ENCODE measurements at places on chromosomes 12 and 14.
A peak's percentile ranks its signal among the peaks of the same experiment; 100 is the strongest.

- DNase-seq = no peak
These were observed 41.9 kb downstream of the TPH2 start for GRCh38 chr12:71980538-71980937.

GRCh38 chr12:4960030-4960429 is 50.3 kb downstream of the KCNA1 start:
- DNase-seq = no peak

DNA sequence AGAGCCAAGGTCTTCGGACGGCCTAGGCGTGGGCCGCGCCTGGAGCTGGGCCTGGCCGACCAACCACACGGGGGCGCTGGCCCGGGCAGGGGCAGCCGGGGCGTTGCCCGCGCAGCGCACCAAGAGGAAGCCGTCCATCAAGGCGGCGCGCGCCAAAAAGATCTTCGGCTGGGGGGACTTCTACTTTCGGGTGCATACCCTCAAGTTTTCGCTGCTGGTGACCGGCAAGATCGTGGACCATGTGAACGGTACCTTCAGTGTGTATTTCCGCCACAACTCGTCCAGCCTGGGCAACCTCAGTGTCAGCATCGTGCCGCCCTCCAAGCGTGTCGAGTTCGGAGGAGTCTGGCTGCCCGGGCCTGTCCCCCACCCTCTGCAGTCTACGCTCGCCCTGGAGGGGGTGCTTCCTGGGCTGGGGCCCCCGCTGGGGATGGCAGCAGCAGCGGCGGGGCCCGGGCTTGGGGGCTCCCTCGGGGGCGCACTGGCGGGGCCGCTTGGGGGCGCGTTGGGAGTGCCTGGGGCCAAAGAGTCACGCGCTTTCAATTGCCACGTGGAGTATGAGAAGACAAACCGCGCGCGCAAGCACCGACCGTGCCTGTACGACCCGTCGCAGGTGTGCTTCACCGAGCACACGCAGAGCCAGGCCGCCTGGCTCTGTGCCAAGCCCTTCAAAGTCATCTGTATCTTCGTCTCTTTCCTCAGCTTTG is 4.4 kb upstream of the SHMT2 start:
- DNase-seq = peak; percentile 43

- DNase-seq = no peak
These were observed 37.1 kb downstream of the P2RX4 start for GRCh38 chr12:121246893-121247557.

DNA sequence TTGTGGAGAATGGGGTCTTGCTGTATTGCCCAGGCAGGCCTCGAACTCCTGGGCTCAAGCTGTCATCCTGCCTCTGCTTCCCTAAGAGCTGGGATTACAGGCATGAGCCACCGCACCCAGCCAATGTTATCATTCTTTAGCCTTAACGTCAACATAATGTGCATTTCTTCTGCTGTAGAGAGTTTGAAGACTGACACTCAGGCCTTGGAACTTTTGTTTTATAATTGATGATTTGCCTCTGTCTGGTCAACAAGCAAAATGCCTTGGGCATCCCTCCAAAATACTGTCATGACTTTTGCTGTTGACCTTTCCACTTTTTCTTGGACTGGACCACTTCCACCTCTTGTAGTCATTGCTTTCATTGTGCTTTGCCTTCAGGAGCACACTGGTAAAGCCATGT is 29.0 kb downstream of the FAM234B start:
- DNase-seq = no peak

- no peak for DNase-seq
These were observed 61.6 kb downstream of the KSR2 start for GRCh38 chr12:117907108-117907689.

DNA sequence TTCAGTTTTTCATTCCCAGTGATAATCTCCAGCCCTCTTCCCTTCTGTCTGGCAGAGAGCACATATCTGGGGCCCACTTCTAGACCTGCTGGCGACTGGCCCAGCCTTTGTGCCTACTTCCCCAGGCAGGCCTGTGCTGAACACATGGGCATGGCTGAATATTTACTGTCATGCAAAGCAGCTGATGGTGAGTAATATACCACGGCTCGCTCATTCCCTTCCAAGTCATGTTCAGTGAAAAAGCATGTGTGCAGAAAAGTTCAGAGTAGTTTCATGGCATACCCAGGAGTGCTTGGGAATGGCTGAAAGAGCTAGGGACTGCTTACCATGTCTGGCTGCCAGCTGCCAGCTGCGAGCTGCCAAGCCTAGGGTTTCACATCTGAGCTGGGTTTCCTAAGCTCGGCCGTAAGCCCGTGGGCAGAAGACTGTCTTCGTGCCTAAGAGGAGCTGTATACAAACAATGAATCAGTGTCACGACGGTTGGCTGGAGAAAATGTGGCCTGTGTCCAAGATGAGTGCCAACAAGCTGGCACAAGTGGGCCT is 179.9 kb upstream of the PELI2 start:
- no peak for DNase-seq

DNA sequence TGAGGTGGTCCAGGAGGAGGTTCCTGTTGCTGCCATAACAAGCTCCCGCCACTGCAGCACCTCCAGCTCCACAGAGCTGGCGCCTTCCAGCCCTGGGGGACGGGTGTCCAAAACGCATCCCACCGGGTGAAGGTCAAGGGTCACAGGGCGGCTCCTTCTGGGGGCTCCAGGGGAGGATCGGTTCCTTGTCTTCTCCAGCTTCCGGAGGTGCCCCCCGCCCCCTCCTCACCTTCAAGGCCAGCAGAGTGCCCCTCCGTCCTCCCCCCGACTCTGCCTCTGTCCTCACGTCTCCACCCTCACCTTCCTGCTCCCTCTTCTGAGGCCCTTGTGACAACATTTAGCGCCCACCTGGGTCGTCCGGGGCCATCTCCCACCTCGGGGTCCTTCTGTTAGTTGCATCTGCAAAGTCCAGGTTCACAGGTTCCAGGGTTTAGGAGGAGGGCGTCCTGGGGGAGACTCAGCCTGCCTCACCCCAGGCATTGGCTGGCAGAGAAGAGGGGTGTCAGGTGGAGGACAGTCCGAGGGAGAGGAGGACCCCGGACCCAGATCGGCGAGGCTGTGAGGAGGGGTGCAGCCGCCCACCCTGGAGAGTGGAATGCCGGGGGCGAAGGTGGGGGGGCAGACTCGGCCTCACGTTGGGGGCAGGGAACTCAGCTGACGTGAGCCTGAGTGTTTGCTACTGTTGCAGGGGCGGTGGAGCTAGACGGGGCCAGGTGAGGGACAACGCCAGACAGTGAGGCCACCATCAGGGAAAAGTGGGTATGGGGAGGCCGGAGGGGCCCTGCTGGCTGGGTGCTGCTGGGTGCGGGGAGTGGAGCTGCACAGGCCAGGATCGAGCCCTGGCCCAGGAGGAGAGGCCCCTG is 205.5 kb upstream of the C14orf180 start:
- no peak for DNase-seq

- no peak for DNase-seq
These were observed 217.4 kb downstream of the CRADD start for GRCh38 chr12:93894391-93895088.

- DNase-seq = no peak
These were observed 11.9 kb downstream of the NT5DC3 start for GRCh38 chr12:103829092-103829491.

- no peak for DNase-seq
These were observed 196.8 kb downstream of the RAD51B start for GRCh38 chr14:68016255-68016914.

DNA sequence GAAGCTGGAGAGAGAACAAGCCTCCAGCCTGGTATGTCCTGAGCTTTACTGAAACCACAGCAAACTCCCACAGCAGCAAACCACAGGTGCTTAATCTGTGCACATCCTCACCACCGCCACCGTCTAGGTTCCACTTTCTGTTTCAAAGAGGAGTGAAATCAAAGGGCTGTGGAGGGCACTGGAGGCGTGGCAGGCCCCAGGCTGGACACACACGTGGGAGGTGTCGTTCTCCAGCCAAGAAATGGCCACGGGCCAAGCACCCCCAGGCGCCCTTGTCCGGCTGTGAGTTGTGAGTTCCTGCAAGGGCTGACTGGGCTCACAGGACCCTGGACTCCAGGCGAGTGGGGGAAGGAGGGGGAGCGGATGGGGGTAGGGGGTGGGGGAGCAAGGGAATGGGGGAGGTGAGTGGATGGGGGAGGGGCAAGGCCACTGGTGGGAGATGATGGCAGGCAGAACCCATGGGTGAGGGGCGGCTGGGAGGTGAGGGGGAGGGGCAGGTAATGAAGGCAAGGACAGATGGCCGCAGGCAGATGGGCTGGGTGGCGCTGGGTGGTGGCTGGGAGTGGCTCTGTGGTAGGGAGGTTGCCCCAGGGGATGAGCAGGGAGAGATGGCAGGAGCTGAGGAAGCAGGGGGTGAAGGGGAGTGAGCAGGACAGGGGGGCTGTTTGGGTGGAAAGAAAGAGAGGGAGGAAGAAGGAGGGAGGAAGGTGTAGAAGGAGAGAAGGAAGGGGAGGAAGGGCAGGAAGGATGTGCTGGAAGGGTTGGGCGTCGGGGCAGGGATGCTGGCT is 86.7 kb downstream of the NCOR2 start:
- peak; percentile 12 for DNase-seq

GRCh38 chr12:88993651-88994050 is 358.6 kb downstream of the DUSP6 start:
- no peak for DNase-seq

DNA sequence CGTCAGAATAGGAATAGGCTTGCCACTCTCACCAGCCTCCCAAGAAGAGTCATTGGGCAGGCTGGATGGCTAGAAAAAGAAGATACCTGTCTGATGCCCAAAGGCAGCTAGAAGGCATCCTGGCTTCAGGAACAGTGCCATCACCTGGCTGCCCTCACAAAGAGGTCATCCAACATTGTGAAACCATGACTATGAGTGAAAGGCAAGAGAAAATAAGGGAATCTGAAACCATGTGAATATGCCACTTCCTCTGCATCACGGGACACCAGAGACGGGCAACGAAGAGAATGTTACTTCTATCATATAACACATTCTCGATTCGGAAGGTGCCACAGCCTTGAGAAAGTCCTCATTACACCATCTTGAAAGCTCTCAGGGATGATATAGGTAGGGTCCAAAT is 182.0 kb downstream of the DAD1 start:
- no peak for DNase-seq

GRCh38 chr12:89059721-89060541 is 292.4 kb downstream of the DUSP6 start:
- DNase-seq = no peak

- DNase-seq = no peak
These were observed 76.6 kb upstream of the KCNH3 start for GRCh38 chr12:49462083-49462744.

GRCh38 chr12:57751432-57751787 is 700 bp downstream of the CDK4 start:
- DNase-seq = no peak

DNA sequence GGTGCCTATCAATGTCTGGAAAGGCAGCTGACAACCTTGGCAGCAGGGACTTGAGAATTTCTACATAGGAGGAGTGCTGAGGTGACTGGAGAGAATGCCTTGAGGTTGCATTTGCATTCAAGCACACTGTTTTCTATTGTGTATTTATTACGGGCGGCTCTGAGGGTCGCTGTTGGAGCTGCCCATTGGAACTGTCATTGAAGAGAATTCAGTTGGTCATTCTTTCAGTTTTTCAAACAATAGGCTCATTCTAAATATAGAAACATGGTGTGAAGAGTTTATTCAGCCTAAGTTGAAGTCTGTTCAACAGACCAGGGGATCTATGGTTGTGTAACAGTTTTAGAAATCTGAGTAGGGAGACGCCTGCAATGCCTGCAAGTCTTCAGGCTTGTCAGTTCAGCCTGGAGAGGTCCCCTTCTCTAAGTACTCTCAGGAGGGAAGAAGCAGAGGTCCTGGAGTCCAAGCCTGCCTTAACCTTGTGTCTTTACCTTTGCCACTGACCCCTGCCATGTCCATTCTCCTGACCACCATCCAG is 9.8 kb upstream of the ABHD12B start:
- no peak for DNase-seq

DNA sequence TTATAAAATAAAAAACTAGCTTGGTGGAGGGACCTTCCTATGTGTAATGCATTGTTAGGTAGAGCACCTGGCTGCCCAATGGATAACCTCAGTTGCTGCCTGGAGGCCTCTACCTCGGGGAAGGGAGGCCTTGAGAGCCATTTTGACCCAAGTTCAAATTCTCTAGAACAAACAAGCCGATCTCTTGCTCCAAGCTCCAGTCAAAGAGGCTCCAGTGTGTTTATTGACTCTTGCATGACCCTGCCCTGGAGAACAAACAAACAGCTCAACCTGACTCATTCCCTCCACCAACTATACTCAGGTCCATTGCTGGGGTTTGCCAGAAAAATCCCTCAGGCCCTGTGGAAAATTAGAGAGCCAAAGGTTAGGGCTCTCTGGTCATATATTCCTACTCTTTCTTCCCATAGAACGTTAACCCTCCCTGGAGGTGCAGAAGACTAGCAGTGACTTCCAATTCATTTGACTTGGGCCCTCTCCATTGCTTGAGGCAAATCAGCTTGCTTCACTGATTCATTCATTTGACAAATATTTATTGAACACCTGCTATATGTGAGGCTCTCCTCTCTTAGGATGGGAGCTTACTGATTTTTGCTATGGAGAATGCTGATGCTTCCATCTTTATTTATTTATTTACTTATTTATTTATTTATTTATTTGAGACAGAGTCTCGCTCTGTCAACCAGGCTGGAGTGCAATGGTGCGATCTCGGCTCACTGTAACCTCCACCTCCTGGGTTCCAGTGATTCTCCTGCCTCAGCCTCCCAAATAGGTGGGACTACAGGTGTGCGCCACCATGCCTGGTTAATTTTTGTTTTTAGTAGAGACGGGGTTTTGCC is 73.7 kb upstream of the CISTR start:
- DNase-seq = no peak

DNA sequence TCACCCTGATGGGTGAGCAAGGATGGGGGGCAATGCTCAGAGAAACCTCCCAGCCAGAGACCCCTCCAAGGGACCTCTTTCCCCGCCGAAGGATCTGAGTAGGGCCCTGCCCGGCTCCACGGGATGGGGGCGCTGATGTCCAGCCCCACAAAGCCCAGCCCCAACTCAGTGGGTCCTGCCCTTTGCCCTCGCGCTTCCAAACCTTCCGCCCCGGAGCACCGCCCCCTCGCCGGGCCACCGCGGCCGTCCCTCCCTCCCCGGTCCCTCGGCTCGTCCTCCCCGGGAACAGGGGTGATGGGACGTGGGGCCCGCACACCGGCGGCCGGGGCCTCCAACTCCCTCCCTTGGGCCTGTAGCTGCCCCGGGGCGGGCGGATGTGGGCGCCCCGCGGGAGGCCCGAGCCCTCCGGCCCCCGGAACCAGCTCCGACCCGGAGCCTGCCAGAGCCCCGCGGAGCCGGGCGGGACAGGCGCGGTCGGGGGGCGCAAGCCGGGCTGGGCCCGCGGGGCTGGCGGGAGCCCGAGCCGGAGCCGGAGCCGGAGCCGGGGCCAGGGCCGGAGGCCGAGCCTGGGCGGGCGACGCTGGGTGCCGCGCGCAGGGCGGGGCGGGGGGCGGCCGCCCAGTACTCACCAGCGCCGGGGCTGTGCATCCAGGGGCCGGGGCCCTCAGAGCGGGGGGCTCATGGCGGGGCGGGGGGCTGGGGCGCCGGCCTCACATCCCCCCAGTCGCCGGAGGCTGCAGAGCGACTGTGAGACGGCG is 386 bp downstream of the HDAC7 start:
- DNase-seq = no peak

DNA sequence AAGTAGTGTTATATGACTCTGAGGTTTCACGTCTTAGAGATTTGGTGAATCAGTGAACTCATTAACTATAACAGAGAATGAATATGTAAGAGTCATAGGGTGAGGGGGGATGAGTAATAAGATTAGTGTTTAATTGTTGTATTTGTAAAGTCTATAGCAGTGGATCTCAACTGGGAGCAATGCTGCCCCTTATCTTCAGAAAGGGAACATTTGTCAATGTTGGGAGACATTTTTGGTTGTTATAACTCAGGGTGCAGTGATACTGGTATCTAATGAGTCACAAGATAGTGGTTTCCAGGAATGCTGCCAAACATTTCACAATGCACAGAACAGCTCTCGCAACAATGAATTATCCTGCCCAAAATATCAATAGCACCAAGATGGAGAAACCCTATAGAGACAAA is 1193.7 kb downstream of the GALC start:
- DNase-seq = no peak

Data from activated effector memory CD4-positive, alpha-beta T cell treated with Interleukin-2 at 50 U/mL for 16 hours (primary cell).